Esophagus squamous epithelium (tissue), 5 donors: ENCODE measurements at places on chromosomes 13 and 19.

GRCh38 chr13:34371645-34372395, 553.9 kb downstream of the RFC3 start:
- no peak for DNase-seq

GRCh38 chr13:33353210-33353609, 67.7 kb upstream of the STARD13 start:
- DNase-seq, result no peak

DNA sequence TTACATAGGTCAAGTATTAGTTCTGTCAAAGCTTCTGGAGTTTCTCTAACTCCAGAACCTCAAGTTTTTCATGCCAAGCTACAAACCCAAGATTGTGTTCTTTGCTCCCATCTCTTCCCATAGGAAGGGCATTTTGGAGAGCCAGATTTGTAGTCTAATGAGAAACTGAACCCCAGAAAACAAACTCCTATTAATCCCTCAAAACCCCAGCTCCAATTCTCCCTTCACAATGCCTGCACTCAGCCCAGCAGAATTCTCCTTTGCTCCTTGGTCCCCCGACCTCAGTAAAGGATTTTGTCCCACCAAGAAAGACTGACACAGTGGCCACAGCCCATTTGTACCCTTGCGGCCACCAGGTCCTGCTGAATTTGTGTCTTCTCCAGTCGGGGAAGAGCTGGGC, 8.4 kb downstream of the USHBP1 start:
- DNase-seq, result no peak

DNA sequence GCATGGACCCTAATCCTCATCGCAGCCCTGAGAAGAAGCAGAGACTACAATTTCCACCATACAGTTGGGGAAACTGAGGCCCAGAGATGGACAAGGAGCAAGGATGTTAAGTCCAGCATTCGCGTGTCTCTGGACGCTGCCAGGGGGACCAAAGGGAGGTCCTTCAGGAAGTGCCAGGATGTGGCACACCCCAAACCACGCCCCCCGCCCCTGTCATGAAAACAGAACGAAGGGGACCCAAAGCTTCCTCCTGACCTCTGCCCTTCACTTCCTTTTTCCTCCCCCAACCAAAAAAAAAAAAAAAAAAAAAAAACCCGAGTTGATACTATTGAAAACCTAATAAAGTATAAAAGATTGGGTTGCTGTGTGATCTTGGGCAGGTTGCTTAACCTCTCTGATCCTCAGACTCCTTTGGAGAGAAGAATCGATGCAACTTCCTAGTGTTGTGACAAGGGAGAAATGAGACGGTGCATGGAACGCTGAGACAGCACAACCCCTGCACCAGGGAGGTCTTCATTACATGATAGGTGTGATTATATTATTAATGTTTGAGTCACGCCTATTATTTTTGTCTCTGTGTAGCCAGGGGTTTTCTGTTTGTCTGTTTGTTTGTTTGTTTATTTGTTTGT, 2.7 kb upstream of the ZBTB7A start:
- DNase-seq, result no peak

DNA sequence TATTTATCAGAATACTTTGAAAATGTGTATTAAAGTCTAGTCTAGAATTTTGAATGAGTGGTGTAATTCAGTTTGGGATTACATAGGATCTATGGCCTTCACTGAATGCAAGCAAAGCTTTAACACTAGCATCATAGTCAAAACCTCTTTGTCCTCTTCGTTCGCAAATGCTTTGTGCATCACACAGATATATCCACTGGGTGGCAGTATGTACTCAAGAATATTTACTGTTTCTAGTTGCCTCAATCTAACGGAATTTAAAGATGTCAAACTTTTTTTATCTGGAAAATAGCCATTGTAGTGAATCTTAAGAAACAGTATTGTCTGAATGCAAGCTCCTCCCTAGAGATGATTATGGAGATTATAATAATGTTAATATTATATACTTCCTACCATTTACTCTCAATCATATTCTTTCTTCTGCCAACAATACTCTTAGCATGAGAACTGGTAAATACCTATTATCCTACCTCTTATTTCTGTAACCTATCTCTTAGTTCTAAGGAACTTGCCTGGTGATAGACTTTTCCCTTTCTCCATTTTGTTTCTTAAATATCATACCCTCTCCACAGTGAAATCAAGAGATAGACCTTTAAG, 25.8 kb downstream of the LACC1 start:
- DNase-seq, result no peak

- DNase-seq, result no peak
These were observed 86.9 kb downstream of the CRYL1 start for GRCh38 chr13:20438801-20439200.
